ENCODE measurements at places on chromosomes 6 and 20.

DNA sequence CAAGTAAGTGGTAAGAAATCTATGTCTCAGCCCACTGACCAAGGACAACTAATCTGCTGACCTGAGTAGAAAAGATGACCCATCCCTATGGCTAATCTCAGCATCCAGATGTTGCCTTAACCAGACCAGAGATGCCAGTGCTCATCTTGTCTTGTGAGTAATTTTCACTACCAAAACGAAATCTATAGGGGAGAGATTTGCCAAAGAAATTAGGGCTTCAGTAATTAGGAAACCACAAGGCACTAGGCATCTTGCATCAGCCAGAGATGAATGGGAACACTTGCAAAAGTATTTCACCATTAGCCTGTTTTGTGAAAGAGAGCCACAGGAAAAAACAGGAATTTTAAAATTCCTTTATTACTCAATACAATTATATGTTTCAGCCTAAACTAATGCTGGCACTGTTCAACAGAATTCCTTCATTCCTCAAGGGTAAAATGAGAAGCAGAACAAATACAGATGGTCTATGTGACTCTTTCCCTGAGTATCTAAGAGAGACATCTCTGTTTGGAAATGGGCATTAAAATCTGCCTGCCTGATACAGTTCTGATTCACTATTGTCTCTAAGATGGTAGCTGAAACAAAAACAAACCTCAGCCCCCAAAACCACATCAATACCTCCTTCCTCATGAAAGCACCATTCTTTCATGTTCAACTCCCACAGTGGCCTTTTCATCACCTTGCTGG is 87.8 kb downstream of the GMDS start:
- no peak for DNase-seq

GRCh38 chr6:132466952-132467351 is 46.0 kb downstream of the STX7 start:
- no peak for DNase-seq

DNA sequence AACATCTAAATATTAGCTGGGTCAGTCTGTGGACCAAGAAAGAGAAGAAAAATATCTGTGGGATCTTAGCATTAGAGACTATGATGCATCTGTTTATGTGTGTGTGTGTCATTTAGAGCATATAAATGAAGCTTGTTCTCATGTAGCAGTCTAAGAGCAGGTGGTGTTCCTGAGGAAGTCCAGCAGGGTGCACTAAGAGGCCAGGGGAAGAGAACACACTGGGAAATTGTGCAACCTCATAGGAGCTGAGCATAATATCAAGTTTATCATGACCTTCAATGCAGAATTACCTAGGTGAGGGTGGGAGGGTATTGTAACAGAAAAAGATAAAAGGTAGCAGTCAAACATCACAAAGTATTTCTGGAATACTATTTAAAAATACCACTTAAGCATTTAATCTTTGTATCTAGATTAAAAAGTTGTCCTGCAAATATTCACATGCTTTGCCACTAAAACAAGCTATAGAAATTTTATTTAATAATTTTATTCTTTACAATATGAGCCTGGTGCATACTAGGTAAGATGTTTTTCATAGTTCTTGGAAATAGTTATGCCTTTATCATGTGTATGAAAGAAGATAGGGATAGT is 80.5 kb downstream of the SMPDL3A start:
- peak; percentile 23 for DNase-seq

GRCh38 chr6:5119090-5119951 is 34.2 kb downstream of the PPP1R3G start:
- DNase-seq, result no peak

DNA sequence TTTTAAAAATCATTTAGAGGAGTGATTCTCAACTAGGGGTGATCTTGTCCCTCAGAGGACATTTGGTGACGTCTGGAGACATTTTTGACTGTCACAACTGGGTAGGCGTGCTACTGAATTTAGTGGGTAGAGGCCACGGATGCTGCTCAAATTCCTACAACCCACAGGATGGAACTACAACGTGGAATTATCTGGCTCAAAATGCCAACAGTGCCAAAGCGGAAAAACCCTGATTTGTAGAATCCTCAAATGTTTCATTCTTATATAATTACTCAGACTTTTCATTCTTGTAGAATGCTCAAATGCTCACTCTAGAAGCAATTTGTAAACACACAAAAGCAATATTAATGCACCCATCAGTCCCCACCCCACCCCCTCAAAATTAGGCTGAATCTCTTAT is 229.8 kb downstream of the ZMYND8 start:
- no peak for DNase-seq

DNA sequence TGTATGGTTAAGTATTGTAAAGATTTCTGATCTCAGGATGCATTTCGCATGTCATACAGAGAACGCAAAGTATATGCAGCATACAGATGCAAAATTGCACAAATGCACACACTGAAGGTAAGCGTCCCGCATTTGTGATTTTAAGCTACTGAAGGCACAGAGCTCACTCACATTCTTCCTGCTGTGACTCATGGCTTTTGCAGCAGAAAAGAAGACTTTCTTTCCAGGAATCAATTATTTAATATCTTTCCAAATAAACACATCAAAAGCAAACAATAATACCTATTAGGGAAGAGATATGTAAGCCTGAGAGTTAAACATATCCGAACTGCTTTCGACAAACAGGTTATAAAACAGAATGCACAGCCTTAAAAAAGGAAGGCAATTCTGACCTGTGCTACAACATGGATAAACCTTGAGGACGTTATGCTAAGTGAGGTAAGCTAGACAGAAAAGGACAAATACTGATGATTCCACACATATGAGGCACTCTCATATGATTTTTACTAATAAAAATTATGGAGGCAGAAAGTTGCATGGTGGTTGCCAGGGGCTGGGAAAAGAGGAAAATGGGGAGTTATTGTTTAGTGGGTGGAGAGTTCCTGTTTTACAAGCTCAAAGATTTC is 109.0 kb downstream of the TFAP2A start:
- no peak for DNase-seq

DNA sequence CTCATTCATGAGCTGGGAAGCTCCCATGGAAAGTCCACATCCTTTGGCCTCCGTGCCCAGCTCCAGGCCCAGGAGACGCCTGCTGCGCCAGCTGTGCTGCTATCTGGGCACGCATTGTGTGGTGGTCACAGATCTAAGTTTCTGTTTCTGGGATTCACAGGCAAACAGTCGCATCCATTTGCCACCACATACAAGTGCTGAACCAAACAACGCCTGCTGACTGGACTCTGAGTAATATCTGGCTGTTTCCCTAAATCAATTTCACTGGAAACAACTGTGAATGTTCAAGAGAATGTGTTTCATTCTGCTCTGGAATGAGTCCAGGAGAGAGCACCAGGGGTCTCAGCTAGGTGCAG is 45.5 kb downstream of the IRF4 start:
- DNase-seq, result no peak

- no peak for DNase-seq
These were observed 101.5 kb downstream of the SYCP2 start for GRCh38 chr20:59831916-59832270.

DNA sequence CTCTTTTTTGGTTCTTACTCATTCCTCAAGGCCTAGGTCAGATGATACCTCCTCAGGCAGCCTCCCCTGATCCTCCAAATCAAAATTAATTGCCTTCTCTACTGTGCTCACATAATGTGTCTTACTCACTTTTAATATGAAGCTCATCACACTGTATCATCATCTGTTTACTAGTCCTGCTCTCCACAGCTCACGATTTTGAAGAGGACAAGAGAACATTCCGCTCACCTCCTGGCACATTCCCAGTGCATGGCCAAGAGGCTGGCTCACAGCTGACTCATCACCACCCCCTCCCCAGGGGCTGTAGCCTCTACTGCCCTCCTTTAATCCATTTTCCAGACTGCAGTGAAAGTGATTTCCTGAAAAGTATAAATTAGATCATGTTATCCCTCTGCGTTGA is 133.1 kb downstream of the ALDH8A1 start:
- no peak for DNase-seq

GRCh38 chr6:53484476-53485280 is 60.2 kb downstream of the GCLC start:
- peak; percentile 73 for DNase-seq

GRCh38 chr6:112054001-112054400 is at the start of gene CCN6:
CCN6 (plus strand) TSS chr6:112054104; CDS start chr6:112054358, 254 bp downstream.
- DNase-seq, result no peak

- DNase-seq, result no peak
These were observed 53.8 kb downstream of the SLC35F1 start for GRCh38 chr6:117960877-117961276.

- no peak for DNase-seq
These were observed 34.7 kb downstream of the EFCAB8 start for GRCh38 chr20:32893263-32894025.

- DNase-seq, result no peak
These were observed 27.8 kb downstream of the ZNF133 start for GRCh38 chr20:18316166-18316565.

DNA sequence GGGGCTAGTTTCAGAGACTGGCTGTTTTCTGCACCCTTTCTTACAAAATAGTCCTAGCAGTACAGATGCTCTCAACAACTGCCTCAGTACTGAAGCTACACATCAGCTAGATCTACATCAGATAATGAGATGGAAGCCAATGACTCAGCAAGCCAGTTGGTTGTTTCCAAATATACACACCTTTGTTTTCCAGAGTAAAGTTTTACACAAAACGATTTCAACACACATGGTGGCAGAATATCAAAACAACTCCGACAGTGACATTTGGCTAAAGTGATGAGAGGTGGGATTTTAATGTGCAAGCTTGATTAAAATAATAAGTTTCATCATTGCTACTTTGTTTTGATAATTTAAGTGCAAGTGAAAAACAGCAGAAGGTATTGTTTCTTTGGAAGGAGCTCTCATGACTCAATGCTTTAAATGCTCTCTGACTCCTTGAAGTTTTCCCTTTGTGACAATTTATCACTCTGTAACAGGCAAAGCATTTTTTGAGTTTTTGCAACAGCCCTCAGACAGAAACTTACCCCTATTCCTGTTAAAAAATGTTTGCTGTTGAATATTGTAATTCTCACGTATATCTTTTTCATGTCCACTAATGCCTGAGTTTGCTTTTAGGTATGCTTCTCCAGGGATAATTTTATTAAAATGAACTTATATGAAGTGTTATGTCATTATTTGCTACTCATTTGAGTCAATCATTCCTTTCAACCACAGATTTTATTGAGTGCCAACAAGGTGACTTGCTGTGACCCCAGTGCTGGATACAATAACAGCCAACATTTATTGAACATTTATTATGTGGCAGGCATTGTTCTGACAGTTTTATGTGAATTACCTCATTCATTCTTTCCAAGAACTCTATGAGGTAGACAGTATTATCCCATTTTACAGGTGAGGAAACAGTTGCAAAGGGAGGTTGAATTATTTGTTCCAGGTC is 882.0 kb downstream of the TFAP2A start:
- no peak for DNase-seq

DNA sequence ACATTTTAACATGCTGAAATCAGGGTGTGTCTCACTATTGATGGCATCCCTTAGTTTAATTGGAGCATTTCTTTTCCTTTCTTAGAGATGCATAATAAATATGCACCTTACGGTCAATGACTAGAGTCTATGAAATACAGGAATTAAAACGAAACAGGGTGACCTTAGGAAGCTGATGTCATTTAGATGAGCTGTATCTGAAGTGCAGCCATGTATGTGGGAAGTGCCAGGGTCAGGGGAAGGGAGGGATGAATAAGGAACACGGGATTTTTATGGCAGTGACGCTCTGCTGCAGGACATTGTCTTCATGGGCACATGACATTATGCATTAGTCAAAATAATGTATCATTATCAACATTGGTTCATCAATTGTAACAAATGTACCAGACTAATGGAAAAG is 84.0 kb downstream of the AGPAT4 start:
- DNase-seq, result no peak

- DNase-seq, result peak; percentile 74
These were observed 61.3 kb upstream of the RNF24 start for GRCh38 chr20:4076671-4077070.

DNA sequence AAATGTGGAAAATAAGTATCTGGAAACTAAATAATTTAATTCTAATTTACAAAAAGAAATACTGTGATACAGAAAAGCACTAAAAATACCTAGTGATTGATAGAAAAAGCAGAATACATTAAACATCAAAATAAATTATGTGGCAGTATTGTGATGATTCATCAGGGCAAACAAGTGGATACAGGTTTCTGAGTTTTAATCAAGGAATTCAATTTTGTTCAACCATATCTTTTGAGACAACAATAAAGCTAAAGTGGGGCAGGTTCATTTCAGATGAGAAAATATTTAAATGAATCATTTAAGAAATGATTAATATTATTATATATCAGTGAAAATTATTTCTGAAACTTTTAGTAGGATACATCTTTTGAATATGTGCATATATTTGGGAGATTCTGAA is 49.8 kb downstream of the GRIK2 start:
- no peak for DNase-seq

DNA sequence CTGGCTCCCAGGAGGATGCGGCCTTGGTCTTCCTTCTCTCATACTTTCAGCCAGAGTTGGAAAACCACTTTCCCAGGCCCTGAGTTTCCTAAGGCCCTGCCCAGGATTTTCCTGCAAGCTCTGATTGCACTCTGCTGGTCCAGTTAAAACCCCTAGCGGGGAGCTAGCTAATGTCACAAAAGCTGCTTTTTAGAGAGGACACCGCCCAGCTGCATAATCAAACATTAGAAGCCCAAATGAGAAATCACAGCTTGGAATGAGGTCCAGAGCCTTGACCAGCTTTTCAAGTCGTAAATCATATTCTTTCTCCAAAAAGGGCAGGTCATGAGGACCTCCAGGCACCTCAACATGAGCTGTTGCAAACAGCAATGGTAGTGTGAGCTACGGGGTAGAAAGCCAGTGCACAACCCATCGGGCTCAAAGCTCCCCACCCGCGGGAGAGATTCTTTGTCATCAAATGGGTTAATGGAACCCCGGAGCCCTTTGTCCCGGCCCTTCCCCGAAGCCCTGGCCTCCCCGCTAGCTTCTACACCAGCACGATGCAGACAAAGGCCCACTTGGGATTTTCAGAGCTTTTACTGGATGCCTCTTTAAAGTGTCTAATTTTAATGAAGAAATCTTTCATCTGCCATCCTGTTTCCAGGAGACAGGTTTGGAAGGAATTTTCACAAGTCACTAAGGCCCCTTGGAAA is 134.0 kb downstream of the SCML4 start:
- DNase-seq, result no peak

- DNase-seq, result no peak
These were observed 218.8 kb upstream of the MAP3K7 start for GRCh38 chr6:90805619-90806155.

DNA sequence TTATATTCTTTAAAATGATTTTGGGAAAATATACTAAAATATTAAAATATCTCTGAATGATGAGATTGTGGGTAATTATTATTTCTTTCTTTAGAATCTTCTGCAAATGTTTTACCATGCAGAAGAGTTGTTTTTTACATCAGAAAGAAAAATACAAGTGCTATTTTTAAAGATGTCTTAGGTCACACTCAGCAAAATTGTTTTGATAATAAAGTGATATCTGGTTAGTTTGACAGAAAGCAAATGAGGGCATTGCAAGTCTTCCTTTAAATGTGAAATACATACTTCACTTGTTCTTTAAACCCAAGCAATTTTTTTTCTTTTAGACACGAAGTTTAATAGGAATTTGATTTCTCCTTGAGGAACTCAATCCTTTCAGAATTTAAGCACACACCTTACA is 43.6 kb upstream of the STXBP5 start:
- DNase-seq, result no peak
